ENCODE measurements at places on chromosomes 11 and 22. TPM values are rescaled to one million over a fixed set of nuclear protein-coding genes. Genes with fewer than 3 reads are reported as not detected.

The XNDC1N gene
- 16.4 TPM for total RNA-seq

The CBX7 gene
- 24.1 TPM for total RNA-seq

The OSBP gene
- 37.0 TPM for total RNA-seq

The C11orf52 gene
- not detected for total RNA-seq

The ART5 gene
- not detected for total RNA-seq

The CASP5 gene
- total RNA-seq: not detected

The POU2AF2 gene
- total RNA-seq: not detected

The PLA2G3 gene
- total RNA-seq: not detected

The MS4A6A gene
- not detected for total RNA-seq

The TMPRSS13 gene
- total RNA-seq: 0.15 TPM

The BATF2 gene
- total RNA-seq: not detected

The SPTY2D1 gene
- total RNA-seq: 15.0 TPM

The TRIM44 gene
- 35.0 TPM for total RNA-seq

The DEFB108B gene
- not detected for total RNA-seq

The PAMR1 gene
- not detected for total RNA-seq

GRCh38 chr11:47867823-47868222, 19.7 kb upstream of the NUP160 start:
- no peak for DNase-seq

DNA sequence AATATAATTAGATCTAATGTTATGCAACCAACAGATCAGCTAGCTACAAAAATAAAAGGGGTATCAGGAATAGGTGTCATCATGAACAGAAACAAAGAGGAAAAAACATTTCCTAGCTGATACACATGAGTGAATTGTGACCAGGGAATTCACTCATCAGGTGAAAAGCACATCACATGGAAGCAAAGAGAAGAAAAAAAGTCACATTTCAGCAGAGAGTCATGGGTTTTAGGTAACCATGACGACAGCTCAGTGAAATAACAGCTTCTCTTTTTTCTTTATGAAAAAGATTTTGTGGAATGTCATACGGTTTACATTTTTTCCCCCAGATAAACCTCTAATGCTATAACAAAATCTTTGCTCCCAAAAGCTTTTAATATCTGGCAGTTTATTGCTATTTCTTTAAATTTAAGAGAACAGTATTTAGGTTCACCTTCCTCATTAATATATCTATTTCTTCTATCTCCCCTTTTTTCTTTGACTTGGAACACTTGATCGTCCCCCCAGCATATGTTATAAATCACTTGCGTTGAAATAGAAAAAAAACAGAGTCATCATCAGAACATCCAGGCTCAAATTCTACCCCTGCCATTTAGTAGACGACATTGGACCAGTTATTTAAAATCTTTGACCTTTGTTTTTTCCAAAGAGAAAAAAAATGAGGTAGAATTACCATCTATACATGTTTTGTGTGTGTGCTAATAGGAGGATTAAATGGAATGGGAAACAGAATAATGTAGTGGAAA, 5.3 kb downstream of the TYR start:
- DNase-seq: no peak

- no peak for DNase-seq
Measured at GRCh38 chr11:67700548-67701262, 26.3 kb upstream of the ALDH3B2 start.

- no peak for DNase-seq
Measured at GRCh38 chr22:37098976-37099591, 10.4 kb downstream of the TMPRSS6 start.

GRCh38 chr11:62033191-62034035, 66.0 kb upstream of the FTH1 start:
- no peak for DNase-seq

DNA sequence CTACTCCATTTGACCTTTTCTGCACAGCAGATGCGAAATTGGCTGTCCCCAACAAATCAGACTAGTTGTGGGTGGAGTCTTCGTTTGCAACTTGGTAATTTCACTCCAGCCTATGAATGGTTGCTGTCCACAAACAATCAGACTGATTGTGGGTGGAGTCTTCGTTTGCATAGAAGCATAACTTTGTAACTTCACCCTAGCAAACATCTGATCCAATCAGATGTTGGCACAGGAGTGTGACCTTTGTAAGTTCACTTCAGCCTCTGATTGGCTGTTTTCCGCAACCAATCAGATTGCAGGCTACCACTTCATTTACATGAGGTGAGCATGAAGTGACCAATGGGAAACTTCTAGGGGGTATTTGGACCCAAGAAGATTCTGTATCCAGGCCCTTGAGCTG, 16.3 kb upstream of the CABP2 start:
- no peak for DNase-seq

DNA sequence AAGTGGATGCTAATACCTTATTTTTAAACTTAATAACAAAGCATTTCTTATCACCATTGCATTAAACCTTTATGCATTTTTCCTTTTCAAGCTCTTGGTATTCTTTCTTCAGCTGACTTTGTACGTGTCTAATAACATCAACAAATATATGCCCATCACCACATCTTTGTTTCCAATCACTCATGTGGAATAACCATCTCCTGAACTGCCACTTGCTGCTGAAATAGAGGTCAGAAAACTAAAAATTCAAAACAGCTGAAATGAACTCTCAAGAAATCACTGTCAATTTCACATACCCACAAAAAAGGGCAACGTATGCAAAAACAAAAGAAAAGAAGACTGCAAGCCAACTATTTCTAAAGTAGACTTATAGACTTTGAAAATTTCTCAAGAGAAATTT, 7.4 kb downstream of the MSANTD4 start:
- DNase-seq: no peak

DNA sequence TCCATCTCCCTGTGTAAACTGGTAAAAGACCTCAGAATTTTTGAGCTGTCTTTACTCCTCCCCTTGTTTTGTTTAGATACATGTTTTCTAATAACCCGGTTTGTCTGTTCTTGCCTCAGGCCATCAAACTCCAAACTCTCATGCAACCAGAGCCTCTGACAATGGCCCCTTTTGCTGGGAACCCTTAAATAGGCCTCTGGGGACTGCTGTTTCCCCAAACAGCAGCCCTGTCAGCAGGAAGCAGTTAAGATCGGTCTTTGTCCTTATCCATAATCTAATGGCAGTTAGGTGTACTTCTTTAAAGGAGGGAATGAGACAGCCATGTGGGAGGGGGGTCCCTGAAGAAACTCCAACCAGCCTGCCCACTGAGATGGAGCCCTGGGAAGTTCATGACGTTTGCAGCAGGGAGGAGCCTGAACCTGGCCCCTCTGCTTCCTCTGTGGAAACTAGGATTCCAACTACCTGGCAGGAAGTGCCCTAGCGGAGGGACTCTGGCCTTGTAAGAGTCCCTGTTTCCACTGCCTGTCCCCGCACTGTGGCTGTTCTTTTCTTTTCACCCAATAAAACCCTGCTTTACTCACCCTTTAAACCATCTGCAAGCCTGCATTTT, 1354.4 kb downstream of the LRRC4C start:
- no peak for DNase-seq

DNA sequence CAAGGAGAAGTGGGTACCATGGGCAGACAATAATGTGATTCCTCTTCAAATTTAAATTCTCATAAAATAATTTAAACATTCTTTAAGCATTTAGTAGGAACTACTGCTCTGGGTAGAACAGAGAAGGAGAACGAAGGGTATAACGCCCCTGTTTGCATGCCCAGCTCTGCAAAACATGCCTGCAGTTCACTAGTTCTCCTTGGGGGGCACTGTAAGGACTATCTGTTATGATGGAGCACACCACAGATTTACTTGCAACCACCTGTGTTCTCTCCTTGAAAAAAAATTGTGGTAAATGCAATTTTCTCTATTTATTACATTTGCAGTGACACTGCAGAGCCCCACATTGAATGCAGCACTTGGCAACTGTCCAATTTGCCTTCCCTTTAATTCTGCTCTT, 100.3 kb downstream of the GUCY1A2 start:
- DNase-seq: peak; percentile 8

DNA sequence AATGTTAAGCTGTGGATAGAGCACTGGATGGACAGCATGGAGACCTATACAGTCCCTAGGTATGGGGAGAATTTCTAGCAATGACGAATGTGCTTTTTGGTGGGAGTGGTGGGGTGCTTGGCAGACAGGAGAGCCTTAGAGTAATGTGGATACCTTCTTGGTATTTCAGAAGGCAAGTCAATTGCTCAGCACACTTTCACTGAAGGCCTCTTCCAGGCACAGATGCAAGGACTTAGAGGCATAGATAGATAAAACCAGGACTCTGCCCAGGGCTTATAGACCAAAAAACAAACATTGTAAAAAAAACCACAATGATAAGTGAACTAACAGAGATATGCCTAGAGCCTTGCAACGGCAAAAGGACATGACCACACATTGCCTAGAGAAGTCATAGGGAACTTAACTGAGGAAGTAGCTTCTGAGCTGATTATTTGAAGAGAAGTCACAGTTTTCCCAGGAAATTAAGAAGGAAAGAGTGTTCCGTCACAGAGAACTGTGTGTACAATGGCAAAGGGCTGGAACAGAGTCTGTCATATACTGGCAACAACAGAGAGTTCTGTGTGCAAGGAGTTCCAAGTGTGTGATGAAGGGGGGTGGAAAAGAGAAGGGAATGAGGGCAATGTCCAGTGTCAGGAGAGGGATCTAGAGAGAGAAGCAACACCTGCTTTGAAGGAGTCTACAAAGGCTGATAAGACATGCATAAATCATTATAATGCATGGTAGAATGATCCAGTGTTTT, 65.9 kb upstream of the PICALM start:
- no peak for DNase-seq

DNA sequence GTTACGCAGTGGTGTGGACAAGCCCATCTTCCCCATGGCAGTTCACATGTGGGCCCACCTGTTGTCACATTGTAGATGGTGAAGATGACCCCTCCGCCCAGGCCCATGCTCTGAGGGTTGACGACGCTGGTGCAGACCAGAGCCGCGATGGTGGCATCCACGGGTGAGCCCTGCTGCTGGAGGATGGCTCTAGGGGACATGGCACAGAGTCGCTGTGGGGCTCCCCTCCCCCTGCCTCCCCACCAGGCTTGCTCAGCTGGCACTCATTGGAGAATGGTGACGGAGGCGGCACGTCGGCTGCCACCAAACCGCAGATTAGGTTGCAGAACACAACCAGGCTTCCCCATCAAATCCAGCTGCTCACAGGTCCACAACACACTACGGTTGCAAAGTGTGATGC, 11.1 kb downstream of the GGT5 start:
- DNase-seq: no peak

- DNase-seq: no peak
Measured at GRCh38 chr22:39430576-39431150, 26.1 kb upstream of the MGAT3 start.

DNA sequence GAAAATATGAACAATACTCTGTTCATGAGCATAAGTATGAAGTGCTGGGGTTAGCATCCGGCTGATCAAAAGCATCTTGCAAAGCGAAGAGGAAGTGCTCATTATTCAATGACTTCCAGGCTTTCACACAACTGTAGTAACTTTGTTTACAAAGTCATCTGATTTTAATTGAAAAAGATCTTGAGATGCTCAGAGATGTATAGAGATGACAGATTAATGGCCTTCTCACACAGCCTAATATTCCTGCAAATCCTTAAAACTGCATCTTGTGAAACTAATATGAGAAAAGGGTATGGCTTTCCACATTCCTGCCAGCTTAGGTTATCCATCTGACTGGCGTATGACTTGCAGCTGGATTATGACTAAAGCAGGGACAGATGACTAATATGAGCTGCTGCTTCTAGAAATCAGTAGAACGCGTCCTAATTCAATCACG, 125.4 kb downstream of the CASP12 start:
- DNase-seq: peak; percentile 20

- DNase-seq: no peak
Measured at GRCh38 chr22:30038219-30038618, 42.0 kb upstream of the HORMAD2 start.

GRCh38 chr11:61959678-61960077, 7.8 kb downstream of the FTH1 start:
- no peak for DNase-seq

DNA sequence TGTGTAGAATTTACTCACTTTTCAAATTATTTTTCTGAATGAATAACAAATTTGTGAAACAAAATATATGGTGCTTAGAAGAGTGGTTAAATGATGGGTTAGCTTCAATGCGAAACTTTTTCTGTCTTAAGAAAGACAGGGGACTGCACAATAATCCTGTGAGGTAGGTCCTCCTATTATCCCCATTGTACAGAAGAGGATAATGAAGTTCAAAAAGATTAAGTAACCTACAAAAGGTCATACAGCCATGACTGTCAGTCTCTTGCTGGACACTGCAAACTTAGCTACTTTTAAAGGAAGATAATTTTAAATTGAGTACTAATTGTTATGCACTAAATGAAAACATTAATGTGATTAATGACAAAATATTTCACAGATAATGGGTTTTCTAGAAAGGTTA, 5.0 kb downstream of the OOSP3 start:
- no peak for DNase-seq

DNA sequence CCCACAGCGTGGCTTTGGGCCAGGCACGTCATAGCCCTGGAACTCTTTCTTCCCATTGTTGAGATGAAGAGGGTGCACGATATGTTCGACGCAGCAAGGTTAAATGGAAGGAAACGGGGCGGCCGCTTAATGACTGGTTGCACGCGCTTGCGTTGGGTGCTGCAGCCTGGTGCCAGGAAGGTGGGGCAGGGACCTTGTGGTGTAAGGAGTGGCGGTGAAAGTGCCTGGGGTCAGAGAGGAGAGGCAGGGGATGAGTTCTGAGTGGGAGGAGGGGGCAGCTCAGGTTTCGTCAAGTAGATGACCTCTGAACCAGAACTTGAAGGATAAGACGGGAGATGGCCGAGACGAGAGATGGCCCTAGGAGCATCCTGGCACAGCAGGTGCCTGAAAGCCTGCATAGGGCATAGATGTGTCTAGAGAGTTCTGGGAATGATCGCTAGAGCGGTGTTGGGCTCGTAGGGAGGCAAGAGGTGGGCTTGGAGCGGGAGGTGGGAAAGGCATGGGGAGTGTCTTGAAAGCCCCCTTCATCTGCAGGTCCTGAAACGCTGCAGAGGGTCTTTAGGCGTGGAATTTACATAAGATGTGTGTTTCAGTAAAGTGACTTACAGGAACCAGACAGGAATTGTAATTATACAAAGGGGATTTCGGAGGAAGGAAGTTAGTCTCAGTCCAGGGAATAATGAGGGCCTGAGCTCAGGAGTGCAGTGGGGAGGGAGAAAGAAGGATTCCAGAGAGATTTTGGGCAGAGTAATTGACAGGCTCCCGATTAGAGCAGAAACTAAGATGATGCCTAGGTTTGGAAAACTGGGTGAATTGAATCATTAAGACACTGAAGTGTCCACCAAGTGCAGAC, 43.2 kb upstream of the CLDN5 start:
- no peak for DNase-seq

DNA sequence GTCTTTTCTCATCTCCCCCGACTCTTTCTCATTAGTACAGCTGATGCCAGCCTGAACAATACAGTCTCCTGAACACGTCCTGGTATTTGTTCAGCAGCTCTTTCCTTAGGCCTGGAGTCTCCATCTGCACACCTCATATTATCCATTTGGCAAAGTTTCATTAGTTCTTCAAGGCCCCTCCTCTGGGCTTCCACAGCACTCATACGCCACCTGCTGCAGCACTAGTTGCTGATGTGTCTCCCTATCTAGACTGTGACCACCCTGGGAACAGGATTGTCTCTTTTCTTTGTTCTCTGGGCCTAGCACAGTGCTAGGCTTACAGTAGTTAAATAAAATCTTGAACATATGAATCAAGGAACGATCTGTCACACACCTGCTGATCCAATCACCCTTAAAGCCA, 17.2 kb downstream of the DCHS1 start:
- no peak for DNase-seq

Measured in activated naive CD4-positive, alpha-beta T cell treated with anti-CD3 and anti-CD28 coated beads for 36 hours (primary cell).